ENCODE measurements at places on chromosomes 13 and 19. TPM values are rescaled to one million over a fixed set of nuclear protein-coding genes. Genes with fewer than 3 reads are reported as not detected.

- no peak for DNase-seq
- H3K4me1 ChIP-seq: no peaks in the 10 kb centered on the region
- no peak overlapping the region for H3K27ac ChIP-seq
- H3K4me3 ChIP-seq: no peak overlapping the region
Measured at GRCh38 chr19:47824396-47824795, 2.7 kb downstream of the CRX start.

DNA sequence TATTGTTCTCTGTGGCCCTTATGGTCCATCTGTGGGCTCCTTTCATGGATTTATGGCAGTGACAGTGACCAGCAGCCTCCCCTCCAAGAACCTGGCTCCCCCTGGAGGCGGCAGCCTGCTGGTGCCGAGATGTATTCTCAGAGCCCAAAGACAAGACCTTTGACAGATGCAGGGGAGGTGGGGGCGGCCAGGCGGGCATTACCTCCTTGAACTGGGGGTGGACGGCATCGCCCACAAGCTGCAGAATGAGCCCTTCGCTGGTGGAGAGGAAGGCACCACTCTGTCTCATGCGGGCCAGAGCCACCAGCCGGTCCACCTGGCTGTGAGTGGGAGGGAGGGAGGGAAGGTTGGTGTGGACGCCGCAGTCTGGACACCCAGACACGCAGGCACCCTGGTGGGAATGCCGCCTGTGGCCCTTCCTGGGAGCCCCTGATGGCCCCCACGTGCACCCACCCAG, 6.6 kb downstream of the ISOC2 start:
- no peak overlapping the region for H3K4me3 ChIP-seq
- H3K27ac ChIP-seq: no peak overlapping the region
- DNase-seq: no peak

GRCh38 chr19:18541258-18541991, 1.9 kb downstream of the FKBP8 start:
- no peak for DNase-seq
- H3K27ac ChIP-seq: no peak overlapping the region
- peaks cover 22% of the 10 kb centered on the region for H3K4me1 ChIP-seq
- H3K4me3 ChIP-seq: no peak overlapping the region

GRCh38 chr19:6383188-6383587, 7.5 kb upstream of the PSPN start:
- H3K4me1 ChIP-seq: no peaks in the 10 kb centered on the region
- H3K27me3 ChIP-seq: no peaks in the 10 kb centered on the region
- no peak overlapping the region for H3K4me3 ChIP-seq
- DNase-seq: no peak
- no peak overlapping the region for H3K27ac ChIP-seq

SIGLECL1 gene
- total RNA-seq: not detected
